ENCODE measurements at places on chromosomes 6 and 20.

DNA sequence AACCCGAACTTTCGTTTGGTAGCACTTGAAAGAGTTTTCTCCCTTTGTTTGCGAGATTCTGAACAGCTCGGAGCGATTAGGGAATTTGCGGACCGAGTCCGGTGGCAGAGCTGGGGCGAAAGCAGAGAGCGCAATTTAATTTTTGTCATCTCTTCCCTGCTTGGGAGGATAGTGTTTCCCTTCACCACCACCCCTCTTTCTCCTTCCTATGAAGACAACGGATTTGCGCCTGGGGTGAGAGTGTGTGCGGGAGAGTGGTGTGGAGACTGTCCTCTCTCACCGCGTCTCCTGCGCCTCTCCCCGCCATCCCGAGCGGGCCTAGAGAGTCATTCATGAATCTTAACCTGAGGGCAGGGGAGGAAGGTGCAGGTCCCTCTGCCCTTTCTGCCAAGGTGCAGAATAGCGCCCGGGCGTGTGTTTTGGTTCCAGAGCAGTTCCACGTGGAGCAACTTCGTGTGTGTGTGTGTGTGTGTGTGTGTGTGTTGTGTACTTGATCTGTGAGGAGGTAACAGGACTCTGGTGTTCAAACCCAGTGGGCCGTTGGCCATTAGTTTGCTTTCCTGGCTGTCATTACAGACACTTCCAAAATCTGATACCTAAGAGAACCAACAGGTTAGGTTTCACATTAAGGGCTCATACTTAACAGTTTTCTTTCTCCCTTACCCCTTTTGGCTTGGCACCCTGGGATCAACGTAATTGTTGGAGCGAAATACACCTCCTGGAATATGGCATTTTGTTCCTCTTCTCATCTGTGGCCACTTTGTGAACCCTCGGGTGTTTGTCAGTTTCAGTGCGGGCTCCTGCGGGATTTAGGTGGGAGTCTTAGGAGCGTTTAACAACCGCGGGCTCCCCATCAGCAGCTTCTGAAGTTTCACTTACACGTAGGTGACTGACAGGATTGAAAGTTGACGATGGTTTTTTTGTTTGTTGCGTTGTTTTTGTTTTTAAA lies 1.8 kb downstream of the EYA4 start:
- no peak for DNase-seq

GRCh38 chr6:127967708-127968107 lies 66.8 kb upstream of the THEMIS start:
- DNase-seq, result no peak

DNA sequence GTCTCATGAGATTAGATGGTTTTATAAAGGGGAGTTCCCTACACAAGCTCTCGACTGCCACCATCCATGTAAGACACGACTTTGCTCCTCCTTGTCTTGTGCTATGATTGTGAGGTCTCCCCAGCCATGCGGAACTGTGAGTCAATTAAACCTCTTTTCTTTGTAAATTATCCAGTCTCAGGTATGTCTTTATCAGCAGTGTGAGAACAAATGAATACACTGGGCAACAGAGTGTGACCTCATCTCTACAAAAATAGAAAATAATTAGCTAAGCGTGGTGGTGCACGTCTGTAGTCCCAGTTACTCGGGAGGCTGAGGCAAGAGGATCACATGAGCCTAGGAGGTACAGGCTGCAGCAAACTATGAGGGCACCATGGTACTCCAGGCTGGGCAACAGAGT lies 51.3 kb downstream of the MDN1 start:
- no peak for DNase-seq

GRCh38 chr6:131778169-131778568 lies 29.7 kb upstream of the ENPP1 start:
- no peak for DNase-seq

- no peak for DNase-seq
Observed at GRCh38 chr20:32144898-32145662, 35.6 kb downstream of the TM9SF4 start.

DNA sequence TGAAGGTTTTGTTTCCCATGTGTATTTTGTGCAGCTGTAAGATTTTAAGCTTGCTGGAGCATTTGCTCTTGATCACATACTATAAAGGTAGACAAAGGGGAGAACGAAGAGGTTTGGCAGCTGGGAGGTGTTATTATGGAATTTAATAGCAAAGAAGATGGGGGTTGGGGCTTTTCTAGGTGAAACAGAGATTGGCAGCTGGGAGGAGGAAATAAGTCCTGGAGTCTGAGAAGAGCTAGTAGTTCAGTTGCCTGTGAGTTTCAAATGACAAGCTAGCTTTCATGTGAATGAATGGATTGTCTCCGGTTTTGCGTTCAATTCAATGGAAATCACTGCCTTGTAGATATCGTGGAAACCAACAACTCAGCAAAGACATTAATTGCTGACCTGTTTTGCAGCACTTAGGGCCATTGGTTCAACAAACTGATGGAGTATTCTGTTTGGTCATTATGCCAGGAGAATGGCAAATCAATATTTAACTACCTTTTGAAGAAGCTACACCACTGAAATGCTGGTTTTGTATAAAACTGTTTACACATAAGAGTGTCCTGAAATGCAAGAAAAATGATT lies 38.1 kb upstream of the FLRT3 start:
- DNase-seq, result no peak

DNA sequence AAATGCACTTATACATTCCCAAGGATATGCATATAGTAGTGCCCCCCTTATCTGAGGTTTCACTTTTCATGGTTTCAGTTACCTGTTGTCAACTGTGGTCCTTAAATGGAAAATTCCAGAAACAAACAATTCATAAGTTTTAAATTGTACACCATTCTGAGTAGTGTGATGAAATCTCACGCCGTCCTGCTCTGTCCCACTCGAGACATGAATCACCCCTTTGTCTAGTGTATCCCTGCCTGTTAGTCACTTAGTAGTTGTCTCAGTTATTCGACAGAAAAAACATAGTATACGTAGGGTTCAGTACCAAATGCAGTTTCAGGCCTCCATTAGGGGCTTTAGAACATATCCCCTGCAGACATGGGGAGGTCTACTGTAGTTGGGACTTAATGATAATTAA lies 57.0 kb downstream of the MAP1LC3A start:
- DNase-seq, result no peak

GRCh38 chr6:3450888-3451287 lies 6.0 kb downstream of the SLC22A23 start:
- no peak for DNase-seq

- DNase-seq, result no peak
Observed at GRCh38 chr20:24470746-24471582, 1.5 kb downstream of the SYNDIG1 start.

DNA sequence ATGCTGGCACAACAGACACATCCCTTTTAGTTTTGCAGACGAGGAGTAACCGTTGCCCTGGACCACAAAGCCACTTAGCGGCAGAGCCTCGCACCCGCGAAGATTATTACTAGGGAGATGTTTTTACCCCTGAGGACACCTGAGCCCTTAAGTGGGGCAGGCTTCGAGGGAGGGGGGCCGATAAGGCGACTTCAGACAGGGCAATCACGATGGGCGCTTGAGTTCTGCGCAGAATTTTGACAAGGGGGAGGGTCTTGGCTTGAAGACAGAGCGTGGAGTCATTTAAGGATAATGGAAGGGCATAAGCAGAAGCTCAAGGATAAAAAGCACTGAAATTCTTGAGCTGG lies 650 bp upstream of the TTK start:
- DNase-seq, result peak; percentile 8

Measured in activated T-helper 9 cell treated with anti-CD3 and anti-CD28 coated beads, Interleukin-2, amount 50 U/mL, for 16 hours (primary cell).